ENCODE measurements at places on chromosomes 6 and 20.

DNA sequence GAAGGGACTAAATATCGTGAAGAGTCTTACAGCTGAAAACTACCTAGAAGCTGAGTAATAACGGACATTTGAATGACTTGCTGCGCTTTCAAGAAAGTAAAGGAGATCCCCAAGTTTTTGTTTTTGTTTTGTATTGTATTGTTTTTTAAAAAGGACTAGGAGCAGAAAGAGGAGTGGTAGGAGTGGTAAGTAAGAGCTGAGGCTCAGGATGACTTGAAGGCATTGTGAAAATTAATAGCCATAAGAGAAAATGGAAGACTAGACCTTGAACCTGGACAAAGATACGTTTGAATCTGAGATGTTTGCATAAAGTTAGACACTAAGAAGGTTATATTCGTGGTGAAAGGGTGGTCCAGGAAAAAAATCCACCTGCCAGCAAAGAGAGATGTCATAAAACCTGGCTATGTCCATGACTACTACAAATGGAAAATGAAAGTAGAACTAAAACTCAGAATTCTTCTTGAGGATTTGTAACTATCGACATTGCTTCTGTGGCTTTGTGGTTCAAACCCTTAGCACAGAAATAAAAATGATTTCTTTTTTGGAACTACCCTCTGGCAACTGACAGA lies 824.8 kb upstream of the FLRT3 start:
- no peak for DNase-seq

GRCh38 chr6:106801256-106801655 lies 171.9 kb downstream of the QRSL1 start:
- no peak for DNase-seq

DNA sequence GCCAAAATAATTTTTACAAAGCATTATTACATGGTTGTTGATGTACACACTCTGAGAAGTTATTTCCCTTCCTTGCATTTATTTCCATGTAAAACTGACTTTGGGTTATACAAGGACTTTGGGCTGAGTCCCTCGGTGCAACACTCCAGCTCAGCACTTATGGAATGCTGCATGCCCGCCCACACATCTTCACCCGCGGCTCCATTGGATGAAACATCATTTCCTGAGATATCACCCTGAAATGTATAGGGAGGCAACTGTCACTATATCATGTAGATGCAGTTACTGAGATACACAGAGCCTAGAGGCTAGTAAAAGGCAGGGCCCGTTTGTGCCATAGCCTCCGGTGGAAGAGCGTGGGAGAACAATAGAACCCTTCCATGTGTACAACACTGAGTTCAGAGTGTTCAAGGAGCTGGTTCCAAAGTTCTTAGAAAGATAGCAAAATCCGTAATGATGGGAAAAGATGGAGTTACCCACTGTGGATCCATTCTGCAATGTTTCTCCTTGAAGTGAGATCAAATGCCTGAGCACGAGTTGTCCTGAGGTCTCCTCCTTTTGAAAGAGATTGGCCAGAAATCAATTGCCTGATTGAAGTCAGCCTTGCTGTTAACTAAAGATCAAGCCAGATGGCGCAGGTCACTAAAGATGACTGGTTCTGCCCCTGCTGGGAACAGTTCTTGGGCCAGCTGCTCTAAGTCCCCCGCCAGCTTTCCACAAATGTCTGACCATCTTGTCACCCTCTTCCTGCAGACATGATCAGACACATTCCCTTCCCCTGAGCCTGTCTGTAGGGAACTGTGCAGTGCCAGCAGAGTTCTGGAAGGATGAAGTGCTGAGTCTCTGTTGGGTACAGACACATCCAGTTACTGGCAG lies 100.9 kb upstream of the IYD start:
- no peak for DNase-seq

GRCh38 chr6:2028457-2029038 lies 216.9 kb downstream of the GMDS start:
- DNase-seq: no peak

DNA sequence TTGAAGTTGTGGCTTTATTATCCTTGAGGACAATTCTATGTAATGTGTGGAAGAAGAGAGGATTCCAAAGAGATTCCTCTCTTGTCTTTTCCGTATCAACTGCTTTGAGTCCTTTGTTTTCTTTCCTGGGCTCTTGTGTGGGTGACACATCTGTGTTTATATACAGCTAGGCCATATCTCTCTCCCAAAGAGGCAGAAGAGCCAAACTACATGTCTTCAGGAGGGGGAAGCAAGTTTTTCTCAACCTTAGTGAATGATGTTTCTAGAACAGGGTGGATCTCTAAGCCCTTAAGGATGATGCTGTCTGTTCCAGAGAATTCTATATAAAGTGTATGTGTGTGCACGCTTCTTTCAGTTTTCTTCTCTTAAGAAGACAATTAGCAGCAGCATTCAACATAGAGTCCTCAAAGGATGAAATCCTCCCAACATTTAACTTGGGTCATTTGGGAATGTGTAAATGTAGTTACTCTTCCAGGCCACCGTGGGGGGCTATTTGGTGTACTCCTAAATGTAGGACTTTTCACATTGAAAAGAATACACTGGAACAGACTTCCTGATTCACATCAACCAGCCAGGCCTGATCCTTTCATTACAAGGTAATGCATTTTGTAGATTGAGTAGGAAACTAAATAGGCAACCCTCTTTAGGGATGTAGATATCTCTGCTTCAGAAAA lies 92.8 kb upstream of the EEF1E1 start:
- DNase-seq: peak; percentile 2

DNA sequence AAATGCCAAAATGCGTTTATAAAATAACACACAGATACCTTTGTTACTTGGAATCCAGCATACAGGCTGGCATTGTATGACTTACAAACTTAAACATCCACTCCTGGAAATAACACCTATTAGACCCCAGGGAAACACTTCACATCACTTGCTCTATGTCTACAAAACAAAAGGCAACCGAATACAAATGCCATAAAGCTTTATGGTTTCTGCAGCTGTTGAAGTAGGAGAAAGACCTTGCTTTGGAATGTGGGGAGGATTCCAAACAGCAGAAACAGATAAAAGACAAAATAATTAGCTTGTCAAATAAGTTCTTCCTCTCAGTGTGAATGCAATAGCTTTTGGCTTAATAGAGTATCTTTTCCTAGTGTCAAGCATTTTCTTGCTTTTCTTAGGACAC lies 9.8 kb upstream of the AMD1 start:
- no peak for DNase-seq

GRCh38 chr6:116111552-116112528 lies 11.2 kb downstream of the NT5DC1 start:
- DNase-seq: peak; percentile 54

GRCh38 chr6:137494281-137494987 lies at the start of gene OLIG3:
Gene OLIG3 (minus strand): TSS chr6:137494394. CDS start chr6:137494170, 224 bp downstream.
- DNase-seq: peak; percentile 53

GRCh38 chr20:58993332-58994248 lies 12.5 kb downstream of the NELFCD start:
- no peak for DNase-seq

DNA sequence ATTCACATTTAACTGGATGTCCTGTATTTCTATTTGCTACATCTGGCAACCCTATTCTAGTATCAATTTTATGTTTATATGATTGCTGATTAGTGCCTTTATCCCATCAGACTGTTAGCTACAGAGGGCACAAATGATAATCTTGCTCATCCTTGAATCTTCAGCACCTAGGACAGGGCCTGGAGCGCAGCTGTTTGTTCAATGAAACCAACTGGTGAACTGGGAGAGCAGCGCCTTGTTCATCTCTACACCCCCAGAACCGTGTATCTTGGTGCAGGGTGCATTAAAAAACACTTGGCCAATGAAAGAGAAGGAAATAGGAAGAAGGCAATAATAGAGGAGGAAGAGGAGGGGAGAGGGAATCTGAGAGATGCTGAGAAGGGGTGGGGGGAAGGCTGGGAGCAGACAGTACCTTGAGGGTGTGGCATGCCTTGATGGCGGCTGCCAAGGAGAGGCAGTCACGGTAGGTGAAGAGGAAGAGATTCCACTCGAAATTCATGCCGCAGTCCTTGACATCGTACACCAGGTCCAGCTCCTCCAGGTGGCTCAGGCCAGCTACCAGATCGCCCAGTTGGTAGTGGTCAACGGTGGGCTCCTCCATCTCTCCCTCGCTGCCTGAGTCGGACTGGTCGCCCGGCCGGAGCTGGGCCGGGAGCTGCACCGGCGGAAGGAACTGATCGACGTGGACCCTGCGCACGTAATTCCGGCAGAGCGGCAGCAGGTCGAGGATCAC lies 15.5 kb downstream of the TMEM151B start:
- no peak for DNase-seq

DNA sequence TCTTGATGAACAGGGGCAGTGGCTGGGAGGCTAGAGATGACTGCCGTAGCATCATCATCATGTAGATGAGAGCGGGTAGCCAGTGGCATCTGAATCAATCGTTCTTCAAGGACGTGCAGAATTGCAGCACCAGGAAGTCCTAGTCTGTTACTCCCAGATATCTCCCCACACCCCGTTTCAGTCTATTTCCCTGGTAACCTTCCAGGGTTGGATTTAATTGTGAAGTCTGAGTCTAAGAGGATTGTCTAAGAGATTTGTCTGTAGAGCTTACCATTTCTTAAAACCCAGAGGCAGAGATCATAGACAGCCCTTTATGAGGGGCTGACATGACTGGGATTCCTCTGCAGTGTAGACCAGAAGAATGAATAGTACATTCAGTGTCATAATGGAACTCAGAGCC lies 16.6 kb upstream of the CD83 start:
- no peak for DNase-seq

- peak; percentile 86 for DNase-seq
Measured at GRCh38 chr20:58888521-58889333, 36.2 kb downstream of the GNAS start.

Data from activated CD4-positive, alpha-beta T cell treated with anti-CD3 and anti-CD28 coated beads for 48 hours (primary cell).